GF-D8 (cell line): ENCODE measurements at places on chromosomes 13 and 19.

DNA sequence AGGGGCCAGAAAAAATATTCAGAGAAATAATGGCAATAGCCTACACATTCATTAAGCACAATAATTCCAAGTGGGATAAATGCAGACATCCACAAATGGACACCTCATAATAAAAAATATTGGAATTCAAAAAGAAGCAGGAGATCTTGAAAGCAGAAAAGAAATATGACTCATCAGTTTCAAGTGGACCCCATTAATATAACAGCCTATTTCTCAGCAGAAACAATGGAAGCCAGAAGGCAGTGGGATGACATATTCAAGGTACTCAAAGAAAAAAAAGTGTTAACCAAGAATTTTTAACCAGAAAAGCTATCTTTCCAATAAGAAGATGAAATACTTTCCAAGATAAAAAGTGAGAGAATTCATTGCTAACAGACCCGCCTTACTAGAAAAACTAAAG lies 48.4 kb upstream of the CYP2A13 start:
- no peak for DNase-seq

GRCh38 chr13:99265162-99265800 lies 7.1 kb upstream of the GPR18 start:
- DNase-seq: no peak

GRCh38 chr13:31803311-31803710 lies 64.0 kb downstream of the RXFP2 start:
- peak; percentile 79 for DNase-seq

GRCh38 chr13:91758724-91759123 lies 360.3 kb downstream of the GPC5 start:
- DNase-seq: no peak

- no peak for DNase-seq
These were observed 678.5 kb upstream of the PCDH20 start for GRCh38 chr13:62093984-62094780.

- no peak for DNase-seq
These were observed 262.0 kb downstream of the FOXO1 start for GRCh38 chr13:40404407-40404806.

GRCh38 chr13:110014719-110015118 lies 228.3 kb upstream of the IRS2 start:
- DNase-seq: no peak

GRCh38 chr19:34228347-34228746 lies 26.0 kb upstream of the GARRE1 start:
- no peak for DNase-seq

GRCh38 chr13:33355201-33355895 lies 69.8 kb upstream of the STARD13 start:
- peak; percentile 68 for DNase-seq

DNA sequence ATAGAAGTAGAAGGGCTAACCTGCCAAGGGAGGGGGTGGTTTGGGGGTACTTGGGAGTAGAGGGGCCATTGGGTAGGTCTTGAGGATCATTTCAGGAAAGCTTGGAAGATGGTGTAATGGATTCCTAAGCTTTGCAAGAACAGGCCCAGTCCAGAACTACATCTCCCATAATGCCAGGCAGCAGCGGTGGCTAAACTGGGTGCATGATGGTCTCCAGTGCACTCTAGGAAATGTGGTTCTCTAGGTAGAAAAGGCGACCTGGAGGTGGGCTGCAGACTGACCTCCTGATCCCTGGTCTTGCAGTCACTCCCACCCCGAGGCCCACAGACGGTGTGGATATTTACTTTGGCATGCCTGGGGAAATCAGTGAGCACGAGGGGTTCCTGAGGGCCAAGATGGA lies 3.8 kb downstream of the APLP1 start:
- DNase-seq: no peak

GRCh38 chr13:95150555-95150954 lies 150.7 kb downstream of the ABCC4 start:
- no peak for DNase-seq

GRCh38 chr19:55392820-55393761 lies 7.4 kb downstream of the RPL28 start:
- DNase-seq: no peak

- no peak for DNase-seq
These were observed 105.3 kb downstream of the SLC10A2 start for GRCh38 chr13:102960959-102961358.

- DNase-seq: no peak
These were observed 8.6 kb downstream of the ZBTB7A start for GRCh38 chr19:4057931-4058692.

DNA sequence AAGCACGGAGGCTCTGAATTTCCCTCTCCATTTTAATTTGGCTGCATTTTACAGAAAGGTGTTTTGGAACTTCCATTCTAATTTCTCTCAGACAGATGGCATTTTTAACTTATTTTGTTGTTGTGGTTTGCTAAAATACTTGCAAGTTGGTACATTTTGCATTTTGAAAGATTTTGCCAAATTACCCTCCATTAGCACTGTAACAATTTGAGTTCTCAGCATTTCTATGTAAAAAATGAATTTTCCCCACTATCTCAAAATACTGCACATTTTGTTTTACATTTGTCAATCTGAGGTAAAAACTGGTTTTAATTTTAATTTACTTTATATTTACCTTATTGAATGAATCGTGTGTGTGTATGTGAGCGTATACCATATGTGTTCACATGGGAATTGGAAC lies 7.0 kb upstream of the HNRNPL start:
- DNase-seq: no peak

- DNase-seq: no peak
These were observed 1183.3 kb downstream of the SLITRK1 start for GRCh38 chr13:82698941-82699340.

DNA sequence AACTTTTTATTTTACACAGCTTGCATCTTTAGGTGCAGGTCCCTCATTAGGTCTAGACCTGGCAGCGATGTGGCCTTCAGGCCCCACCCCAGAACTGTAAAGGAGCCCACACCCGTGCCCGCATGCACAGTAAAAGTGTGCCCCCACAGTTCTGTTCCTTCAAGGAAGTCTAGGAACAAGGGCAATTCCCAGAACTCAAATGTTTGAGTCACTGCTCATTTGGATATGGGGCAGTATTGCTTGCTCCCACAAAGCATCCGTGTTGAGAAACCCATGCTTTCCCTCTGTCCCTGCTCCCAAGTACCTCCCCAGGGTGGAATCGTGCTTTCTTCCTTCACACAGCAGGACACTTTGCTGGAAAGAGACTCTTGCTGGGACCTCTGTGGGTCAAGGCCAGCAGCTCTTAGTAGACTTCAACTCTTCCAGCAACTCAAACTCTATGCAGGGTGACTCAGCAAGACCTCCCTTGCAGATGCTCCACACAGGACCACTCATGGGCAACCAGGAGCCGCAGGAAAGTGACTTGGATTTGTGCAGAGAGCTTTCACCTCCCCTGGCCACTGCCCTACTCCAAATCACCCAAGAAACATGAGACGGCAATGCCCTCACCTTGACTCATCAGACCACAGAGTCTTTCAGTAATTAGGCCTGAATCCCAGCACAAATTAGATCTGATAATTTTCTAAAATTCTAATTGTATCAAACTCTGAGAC lies 12.3 kb downstream of the SLC7A1 start:
- DNase-seq: no peak
